ENCODE measurements at places on chromosomes 1 and 21. TPM values are rescaled to one million over a fixed set of nuclear protein-coding genes. Genes with fewer than 3 reads are reported as not detected.

SERPINC1 gene
- total RNA-seq, result 0.49 TPM

PLA2G2C gene
- total RNA-seq, result 0.17 TPM

FMO4 gene
- 4.1 TPM for total RNA-seq

KCNK2 gene
- not detected for total RNA-seq

DNA sequence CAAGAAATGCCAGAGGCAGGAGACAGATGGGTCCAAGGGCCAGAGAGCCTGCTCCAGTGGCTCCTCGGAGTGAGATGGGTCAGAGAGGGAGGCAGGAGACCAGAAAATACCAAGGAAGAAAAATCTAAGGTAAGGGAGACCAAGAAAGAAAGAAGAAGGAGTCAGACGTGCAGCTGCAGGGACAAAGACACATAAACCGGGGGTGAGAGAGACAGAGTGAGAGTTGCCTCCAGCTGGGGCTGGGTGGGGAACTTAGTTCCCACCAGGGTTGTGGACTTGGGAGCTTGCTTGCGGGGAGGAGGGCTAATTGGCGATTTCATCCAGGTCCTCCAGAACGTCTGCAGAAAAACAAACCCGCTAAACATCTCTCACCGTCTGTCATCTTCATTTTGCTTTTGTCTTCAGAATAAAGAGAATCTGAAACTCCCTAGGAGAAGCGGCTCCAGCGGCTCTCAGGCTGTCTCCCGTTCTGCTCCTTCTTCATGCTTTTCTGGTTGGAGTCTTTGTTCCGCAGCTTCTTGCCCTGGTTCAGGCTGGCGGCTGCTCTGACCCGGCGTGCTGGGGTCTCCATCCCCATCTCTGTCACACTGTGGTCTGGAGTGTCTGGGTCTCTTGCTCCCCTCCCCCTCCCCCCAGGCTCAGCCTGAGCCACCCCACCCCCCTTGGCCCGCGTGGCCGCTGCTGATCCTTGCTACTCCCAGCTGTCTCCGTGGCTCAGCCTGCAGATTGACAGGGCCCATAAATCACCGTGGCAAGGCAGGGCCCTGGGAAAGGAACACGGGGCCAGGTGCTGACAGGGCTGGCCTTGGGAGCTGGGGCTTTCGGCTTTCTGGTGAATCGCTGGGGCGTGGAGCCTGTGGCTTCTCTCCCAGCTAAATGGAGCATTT is 66.6 kb downstream of the UBIAD1 start:
- H3K4me3 ChIP-seq, result no peak overlapping the region
- no peaks in the 10 kb centered on the region for H3K4me1 ChIP-seq
- no peak for DNase-seq
- no peaks in the 10 kb centered on the region for H3K36me3 ChIP-seq
- H3K27ac ChIP-seq, result no peak overlapping the region

DNA sequence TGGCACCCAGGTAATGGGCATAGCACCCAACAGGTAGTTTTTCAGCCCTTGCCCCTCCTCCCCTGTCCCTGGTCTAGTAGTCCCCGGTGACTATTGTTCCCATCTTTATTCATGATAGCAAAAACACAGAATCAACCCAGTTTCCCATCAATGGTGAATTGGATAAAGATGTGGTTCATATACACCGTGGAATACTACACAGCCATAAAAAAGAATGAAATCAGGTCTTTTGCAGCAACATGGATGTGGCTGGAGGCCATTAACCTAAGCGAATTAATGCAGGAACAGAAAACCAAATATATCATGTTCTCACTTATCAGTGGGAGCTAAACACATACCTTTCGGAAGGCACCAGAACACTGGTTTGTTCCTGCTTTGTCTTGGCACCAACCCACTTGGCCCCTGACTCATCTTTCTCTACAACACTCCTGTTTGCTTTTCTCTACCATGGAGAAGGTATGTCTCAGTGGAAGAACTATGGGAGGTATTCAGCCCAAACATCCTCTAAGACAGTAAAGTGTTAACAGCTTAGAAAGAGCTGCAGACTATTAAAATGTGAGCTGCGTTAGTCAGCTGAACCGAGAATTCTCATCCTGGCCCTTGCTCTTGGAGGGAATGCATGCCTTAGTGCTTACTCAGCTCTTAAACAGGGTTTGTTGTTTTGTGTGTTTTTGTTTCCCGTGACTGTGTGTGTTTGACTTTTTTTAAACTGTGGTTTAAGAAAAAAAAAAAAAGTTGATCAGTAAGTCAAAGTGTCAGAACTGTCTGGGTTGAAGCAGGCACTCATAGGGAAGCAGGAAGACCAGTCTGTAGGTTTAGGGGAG is 203.0 kb downstream of the TOMM20 start:
- no peaks in the 10 kb centered on the region for H3K36me3 ChIP-seq
- peaks cover 56% of the 10 kb centered on the region for H3K4me1 ChIP-seq
- peak overlapping the region; percentile 58 for H3K27ac ChIP-seq
- DNase-seq, result no peak

DNA sequence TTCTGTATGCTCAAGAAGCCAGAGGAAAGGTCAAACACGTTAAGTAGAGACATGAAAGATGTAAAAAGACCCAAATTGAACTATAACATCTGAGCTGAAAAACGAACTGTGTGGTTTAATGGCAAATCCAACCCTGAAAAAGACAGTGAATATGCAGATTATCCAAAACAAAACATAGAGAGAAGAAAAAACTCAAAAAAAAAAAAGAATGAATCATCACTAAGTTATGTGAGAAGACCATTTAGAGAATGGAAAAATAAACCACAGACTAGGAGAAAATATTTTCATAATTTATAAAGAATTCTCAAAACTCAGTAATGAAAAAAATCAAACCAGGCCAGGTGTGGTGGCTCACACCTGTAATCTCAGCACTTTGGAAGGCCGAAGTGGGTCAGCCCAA is 253.3 kb downstream of the PLPP3 start:
- no peaks in the 10 kb centered on the region for H3K36me3 ChIP-seq
- H3K27me3 ChIP-seq, result no peaks in the 10 kb centered on the region
- no peak overlapping the region for H3K27ac ChIP-seq
- no peak overlapping the region for H3K4me3 ChIP-seq
- no peaks in the 10 kb centered on the region for H3K4me1 ChIP-seq

DNA sequence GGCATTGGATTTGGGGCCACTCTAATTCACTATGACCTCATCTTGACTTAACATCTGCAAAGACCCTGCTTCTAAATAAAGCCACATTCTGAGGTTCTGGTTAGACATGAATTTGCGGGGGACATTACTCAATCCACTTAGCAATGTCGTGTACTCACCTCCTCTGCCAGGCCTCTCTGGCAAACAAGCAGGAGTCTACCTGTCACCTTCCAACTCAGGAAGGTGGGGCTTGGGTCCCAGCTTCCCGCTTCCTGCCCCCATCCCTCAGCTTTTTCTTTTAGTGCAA is 177.8 kb downstream of the PSMG1 start:
- H3K4me3 ChIP-seq, result no peak overlapping the region
- peak overlapping the region; percentile 77 for H3K27ac ChIP-seq
- peaks cover 24% of the 10 kb centered on the region for H3K4me1 ChIP-seq
- H3K27me3 ChIP-seq, result no peaks in the 10 kb centered on the region

- H3K27ac ChIP-seq, result peak overlapping the region; percentile 93
- peak overlapping the region; percentile 67 for H3K4me3 ChIP-seq
- H3K36me3 ChIP-seq, result no peaks in the 10 kb centered on the region
- peaks cover 23% of the 10 kb centered on the region for H3K27me3 ChIP-seq
Measured at GRCh38 chr21:44931137-44931500, 8.7 kb upstream of the SLX9 start.

GRCh38 chr1:22676916-22677583 is 24.0 kb downstream of the C1QB start:
- no peak overlapping the region for H3K4me3 ChIP-seq
- DNase-seq, result no peak
- no peak overlapping the region for H3K27ac ChIP-seq
- no peaks in the 10 kb centered on the region for H3K4me1 ChIP-seq

Measured in spleen (tissue), 13 donors.